ENCODE measurements at places on chromosomes 16 and 17.

GRCh38 chr17:64448665-64449512, at the start of gene MILR1:
TSS of gene MILR1 (plus strand) at chr17:64449115. CDS start at chr17:64449169, 54 bp downstream.
- DNase-seq = no peak

DNA sequence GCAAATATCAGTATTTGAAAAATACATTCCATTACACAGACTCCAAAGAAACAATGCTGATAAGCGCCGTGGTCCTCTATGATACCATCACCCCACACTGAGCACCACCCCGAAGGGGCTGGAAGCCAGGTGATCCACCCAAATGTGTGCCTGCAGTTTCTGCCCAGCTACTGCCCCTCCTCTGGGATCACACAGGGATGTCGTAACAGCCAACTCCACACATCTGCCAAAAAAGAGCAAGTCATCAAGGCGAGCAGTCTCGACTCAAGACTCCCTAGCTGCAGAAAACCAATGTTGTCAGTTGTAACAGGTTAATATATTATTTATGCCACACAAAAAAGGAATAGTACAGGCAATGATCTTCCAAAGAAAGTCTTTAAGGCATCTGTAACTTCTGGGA, 21.0 kb downstream of the CYB5D2 start:
- no peak for DNase-seq

DNA sequence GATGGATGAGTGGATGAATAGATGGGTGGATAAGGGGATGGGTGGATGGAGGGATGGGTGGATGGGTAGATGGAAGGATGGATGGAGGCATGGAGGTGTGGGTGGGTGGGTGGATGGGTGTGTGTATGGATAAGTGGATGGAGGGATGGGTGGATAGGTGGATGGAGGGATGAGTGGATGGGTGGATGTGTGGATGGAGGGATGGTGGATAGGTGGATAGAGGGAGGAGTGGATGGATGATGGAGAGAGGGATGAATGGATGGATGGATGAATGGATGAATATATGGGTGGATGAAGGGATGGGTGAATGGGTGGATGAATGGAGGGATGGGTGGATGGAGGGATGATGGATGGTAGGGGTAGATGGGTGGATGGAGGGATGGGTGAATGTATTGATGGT, 27.5 kb upstream of the NPTX1 start:
- DNase-seq = no peak

DNA sequence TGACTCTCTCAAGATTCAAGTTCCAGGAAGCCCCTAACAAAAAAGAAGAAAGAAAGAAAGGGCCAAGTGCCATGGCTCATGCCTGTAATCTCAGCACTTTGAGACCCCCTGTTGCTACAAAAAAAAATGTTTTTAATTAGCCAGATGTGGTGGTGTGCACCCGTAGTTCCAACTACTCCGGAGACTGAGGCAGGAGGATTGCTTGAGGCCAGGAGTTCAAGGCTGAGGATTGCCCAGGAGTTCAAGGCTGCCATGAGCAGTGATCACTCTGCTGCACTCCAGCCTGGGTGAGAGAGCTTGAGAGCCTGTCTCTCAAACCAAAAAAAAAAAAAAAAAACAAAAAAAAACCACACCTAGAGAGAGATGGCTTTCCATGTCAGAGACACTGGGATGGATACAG, 18.8 kb downstream of the TLE7 start:
- DNase-seq = no peak

- DNase-seq = no peak
Measured at GRCh38 chr17:57750895-57751294, 5.8 kb upstream of the CCDC182 start.
